ENCODE measurements at places on chromosomes 5 and 9.
A peak's percentile ranks its signal among the peaks of the same experiment; 100 is the strongest.

DNA sequence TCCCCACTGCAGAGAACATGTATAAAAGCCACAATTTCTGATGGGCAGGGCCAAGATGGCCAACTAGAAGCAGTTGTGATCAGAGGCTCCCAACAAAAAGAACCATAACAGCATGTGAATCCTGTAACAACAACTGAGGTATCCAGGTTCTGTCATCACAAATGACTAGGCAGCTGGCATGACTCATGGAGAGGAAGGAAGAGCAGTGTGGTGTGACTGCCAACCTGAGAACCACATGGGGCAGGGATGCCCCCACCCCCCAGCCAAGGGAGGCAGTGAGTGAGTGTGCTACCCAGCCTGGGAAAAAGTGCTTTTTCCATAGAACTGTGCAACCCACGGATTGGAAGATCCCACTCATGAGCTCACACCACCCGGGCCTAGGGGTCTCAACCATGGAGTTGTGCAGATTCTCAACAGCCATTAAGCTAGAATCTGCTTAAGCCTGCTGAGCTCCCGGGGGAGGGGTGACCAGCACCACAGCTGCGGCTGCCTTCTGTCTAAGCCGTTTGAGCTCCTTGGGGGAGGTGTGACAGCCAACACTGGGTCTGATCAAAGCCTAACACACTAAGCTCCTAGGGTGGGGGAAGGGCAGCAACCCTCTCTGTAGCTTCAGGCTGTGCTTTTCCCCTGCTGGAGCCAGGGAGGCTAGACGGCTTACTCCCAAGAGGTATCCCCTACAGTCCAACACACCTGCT lies 80.1 kb upstream of the DMAC1 start:
- DNase-seq = no peak

DNA sequence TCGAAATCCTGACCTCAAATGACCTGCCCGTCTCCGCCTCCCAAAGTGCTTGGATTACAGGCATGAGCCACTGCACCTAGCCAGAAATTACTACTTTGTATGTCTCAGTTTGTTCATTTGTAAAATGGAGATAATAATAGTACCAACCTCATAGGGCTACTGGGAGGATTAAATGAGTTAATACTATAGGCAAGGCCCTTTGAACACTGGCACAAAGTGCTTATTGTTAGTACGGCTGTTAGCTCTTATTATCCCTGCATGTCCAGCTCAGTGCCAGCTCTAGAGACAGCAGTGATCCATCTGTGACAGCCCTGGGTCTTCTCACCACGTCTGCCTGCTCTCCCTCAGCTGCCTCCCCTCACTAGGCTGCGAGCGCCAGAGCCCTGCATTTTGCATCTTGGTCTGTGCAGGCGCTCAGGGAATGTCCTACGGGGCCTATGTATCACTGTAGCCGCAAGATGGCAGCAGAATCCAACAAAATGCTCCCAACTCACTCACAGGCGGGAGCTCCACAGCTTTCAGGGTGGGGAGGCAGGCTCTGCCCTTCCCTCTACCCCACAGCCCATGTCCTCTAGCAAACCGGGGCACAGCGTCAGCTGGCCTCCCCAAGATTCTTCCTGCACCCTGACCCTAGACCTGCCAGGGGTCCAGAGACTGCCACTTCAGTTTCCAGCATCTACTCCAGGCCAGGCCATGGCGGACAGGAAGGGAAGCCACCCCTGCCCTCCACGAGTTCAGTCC lies 17.7 kb upstream of the AKNA start:
- DNase-seq = peak; percentile 56

DNA sequence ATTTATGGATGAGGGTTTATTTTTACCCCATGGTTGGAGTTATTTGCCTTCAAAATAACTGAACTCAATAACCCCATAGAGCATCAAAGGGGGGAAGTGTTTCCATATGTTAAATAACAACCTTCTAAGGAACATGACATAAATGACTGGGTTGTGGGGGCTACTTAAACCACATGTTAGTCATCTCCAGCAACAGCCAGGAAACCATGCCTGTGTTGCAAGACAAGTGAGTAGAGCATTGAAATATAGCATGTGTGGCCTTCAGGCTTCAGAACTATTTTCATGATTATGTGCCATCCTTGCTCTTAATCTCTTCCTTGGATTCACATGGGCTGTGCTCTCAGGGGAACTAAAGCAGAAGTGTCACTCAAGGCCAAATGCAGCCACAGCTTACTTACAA lies 431.2 kb downstream of the AGTPBP1 start:
- no peak for DNase-seq

DNA sequence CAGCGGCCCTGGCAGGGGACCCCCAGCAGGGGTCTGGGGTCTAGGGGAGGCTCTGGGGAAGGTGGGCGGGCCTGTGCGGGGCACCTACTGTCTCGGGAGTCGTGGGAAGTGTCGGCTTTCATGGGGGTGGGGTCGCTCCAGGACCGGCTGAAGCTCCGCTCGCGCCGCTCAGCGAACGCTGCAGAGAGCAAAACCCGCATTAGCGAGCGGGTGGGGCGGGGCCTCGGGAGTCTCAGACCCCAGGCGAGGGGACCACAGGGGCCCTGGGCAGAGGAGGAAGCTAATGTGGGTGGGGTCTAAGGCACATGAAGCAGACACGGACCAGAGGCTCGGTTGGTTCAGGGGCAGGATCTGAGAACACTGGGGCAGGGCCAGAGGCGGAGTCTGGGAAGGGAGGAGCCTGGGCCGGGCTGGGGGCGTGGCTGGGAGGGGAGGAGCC lies 5.5 kb downstream of the NSMF start:
- no peak for DNase-seq

DNA sequence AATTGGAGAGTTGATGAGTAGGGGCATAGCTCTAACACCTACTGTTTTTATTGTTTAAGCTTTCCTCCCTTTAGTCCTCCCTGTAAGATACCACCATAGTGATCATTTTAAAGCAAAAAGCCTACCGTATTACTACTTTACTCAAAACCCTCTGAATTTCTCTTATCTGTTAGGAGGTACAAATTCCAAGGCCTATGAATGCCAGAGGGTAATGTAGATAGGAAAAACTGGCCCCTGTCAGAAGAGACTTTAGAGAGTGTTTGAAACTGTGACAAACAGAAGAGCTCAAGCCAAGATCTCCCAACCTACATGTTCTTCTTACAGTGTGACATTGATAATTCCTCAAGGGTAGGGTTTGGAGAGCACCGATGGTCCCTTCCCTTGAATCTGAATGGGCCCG lies 7.2 kb upstream of the SLC44A1 start:
- DNase-seq = no peak

DNA sequence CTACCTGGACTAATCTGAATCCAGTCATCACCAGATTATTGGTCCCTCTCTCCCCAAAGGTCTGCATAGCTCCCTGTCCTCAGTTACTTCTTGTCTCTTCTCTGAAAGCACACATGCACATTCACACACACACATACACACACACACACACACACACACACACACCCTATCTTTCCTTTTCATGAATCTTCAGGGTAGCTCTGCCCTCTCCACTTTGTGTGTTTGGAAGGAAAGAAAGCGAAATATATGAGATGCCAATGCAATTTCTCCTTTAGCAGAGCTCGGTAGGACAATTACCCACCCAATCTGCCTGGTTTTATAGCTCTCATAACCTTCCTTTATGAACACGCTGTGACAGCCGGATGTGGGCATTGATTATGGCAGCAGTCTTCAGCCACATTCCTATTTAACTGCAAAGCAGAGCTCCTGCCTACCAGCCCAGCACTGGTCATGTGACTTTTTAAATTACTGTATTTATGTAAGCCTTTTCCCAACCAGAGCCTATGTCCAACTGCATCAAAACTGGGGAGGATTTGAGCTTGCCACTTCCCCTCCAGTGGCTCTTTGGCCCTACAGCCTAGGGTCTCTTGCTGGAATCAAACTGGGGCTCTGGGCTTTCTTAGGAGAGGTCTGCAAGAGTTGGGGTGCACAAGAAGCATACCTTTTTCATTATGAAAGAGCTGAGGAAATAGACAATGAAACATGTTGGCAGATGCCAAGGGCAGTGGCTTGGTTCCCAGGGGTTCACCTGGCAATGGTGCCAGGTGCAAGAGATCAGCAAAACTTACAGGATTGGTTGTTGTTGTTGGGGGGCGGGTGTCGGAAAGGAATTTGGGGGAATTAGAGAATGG lies 20.8 kb upstream of the MATR3 start:
- no peak for DNase-seq

- no peak for DNase-seq
Observed at GRCh38 chr5:57841676-57842363, 359.2 kb upstream of the ACTBL2 start.

- DNase-seq = no peak
Observed at GRCh38 chr9:136143215-136144001, 24.7 kb upstream of the TMEM250 start.

DNA sequence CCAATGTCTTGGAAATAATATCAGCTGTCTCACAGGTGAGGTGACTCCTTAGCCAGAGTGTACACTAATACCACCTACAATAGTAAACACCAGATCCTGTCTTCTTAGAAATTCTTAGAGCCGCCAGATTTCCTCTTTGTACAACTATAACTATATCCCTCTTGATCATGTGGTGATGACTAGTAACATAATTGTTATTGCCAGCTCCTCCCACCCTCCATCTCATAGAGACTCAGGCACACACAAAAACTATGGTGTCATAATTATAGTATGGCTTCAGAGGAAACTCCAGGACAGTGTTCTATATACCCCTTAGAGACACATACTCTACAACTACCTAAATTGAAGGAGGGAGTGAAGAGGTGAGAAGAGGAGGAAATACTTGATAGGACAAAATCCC lies 33.1 kb downstream of the PGGT1B start:
- DNase-seq = no peak

- DNase-seq = no peak
Observed at GRCh38 chr5:147382776-147383175, 127.1 kb downstream of the DPYSL3 start.

GRCh38 chr5:69504036-69504435 lies 11.4 kb downstream of the OCLN start:
- no peak for DNase-seq

DNA sequence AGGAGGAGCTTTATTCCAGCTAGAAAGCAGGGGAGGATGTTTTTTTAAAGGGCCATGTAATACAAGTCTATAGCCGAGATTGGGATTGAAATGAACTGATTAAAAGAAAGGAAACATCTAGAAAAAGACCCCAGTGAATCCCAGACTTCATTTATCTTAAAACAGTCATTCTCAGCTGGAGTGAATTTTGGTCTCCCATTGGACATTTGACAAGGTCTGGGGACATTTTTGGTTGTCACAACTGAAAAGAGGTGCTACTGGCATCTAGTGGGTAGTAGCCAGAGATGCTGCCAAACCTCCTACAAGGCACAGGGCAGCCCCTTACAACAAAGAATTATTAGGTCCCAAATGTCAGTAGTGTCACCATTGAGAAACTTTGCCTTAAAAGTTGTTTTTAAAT lies 16.3 kb upstream of the SPINK4 start:
- no peak for DNase-seq

- DNase-seq = no peak
Observed at GRCh38 chr5:105783811-105784210, 1886.9 kb downstream of the EFNA5 start.

GRCh38 chr5:14879937-14880589 lies 8.5 kb upstream of the ANKH start:
- no peak for DNase-seq

- peak; percentile 88 for DNase-seq
Observed at GRCh38 chr9:114385397-114386181, 2.2 kb downstream of the AKNA start.

- no peak for DNase-seq
Observed at GRCh38 chr9:78438780-78439179, 141.9 kb downstream of the PSAT1 start.

GRCh38 chr9:84471816-84472215 lies 131.3 kb upstream of the SLC28A3 start:
- no peak for DNase-seq

- no peak for DNase-seq
Observed at GRCh38 chr5:6818594-6819511, 105.6 kb downstream of the TENT4A start.

DNA sequence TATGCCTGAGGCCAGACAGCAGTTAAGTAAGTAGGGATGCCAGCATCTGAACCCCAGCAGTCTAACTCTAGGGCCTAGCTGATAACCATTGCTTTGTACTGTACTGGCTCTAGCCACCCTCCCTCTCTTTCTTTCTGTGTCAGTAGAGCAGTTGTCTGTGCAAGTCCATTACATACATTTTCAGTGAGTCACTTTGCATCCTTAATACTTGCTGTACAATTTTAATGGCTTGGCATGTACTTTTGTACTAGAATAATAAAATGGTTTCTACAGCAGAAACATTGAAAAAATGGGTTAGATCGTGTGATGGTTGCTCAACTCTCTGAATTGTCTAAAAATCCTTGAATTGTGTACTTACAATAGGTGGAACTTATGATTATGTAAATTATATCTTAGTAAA lies 1.5 kb upstream of the TTC39B start:
- no peak for DNase-seq

GRCh38 chr5:148491015-148491792 lies 107.4 kb downstream of the FBXO38 start:
- DNase-seq = no peak

- no peak for DNase-seq
Observed at GRCh38 chr5:100186181-100186580, 349.0 kb upstream of the FAM174A start.

GRCh38 chr9:88087906-88088305 lies 50.4 kb downstream of the SPATA31C2 start:
- DNase-seq = no peak

DNA sequence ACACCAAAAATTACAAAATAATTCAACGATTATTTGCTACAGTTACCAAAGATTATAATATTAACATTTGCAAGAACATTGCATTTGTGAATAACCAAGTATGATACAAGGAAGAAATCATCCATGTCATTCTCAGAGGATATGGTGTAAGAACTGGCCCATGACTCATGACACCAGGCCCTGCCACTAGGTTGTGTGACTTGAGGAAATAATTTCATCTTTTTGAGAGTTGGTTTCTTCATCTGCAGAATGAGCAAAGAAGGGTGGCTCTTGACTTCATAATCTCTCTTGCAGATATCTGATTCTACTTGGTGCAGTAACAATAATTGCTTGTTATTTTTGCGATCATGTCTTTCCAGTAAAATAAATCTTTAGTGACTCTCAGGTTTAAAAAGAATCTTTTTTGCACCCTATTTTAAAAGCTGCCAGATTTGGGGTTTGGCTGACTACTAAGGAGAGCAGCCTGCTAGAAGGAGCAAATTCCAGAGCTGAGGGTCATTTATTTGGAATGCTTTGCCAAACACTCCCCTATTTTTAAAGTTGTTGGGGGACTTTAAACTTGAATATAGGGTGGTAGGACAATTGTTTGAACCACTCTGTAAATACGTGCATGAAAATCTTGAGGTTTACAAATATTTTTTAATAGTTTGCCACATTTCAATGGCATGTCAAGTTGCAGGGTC lies 23.5 kb downstream of the ITGA1 start:
- no peak for DNase-seq

DNA sequence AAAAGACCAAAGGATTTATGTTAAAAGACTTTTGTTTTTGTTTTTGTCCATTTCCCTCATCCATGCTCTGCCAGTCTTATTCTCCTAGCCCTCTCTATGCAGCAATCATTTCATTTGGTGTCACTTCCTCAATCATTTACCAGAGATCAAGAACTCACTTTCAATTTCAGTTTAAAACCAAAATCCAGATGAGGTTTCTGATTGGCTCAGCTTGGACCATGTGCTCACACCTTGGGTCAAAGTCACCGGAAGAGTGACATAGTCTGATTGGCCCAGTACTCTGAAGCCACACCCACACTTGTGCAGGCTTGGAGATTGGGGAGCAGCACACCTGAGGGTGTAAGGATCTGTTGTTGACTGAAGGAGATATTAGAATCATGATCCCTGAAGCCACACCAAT lies 79.6 kb downstream of the TLR4 start:
- DNase-seq = no peak

- no peak for DNase-seq
Observed at GRCh38 chr5:149319174-149319573, 26.1 kb upstream of the GRPEL2 start.

GRCh38 chr5:14161825-14162556 lies 18.8 kb downstream of the TRIO start:
- no peak for DNase-seq

Measured in stimulated activated CD8-positive, alpha-beta memory T cell treated with anti-CD3 and anti-CD28 coated beads, Interleukin-15, amount 100 ng/mL, for 4 hours (primary cell).